MG63 (cell line): ENCODE measurements at places on chromosomes 16 and 17.
A peak's percentile ranks its signal among the peaks of the same experiment; 100 is the strongest.

GRCh38 chr17:51745993-51746392 is 412.5 kb downstream of the CA10 start:
- DNase-seq, result no peak

- no peak for DNase-seq
Observed at GRCh38 chr16:27772093-27772825, 222.3 kb downstream of the KATNIP start.

DNA sequence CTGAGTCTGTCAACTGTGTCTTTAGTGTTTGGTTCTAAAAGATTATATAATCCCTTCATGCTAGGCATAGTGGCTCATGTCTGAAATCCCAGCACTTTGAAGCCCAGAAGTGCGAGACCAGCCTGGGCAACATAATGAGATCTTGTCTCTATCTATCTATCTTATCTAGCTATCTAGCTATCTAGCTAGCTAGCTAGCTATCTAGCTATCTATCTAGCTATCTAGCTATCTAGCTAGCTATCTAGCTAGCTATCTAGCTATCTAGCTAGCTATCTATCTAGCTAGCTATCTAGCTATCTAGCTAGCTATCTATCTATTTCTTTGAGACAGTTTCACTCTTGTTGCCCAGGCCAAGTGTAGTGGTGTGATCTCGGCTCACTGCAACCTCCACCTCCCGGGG is 43.8 kb downstream of the SPAG9 start:
- DNase-seq, result no peak

DNA sequence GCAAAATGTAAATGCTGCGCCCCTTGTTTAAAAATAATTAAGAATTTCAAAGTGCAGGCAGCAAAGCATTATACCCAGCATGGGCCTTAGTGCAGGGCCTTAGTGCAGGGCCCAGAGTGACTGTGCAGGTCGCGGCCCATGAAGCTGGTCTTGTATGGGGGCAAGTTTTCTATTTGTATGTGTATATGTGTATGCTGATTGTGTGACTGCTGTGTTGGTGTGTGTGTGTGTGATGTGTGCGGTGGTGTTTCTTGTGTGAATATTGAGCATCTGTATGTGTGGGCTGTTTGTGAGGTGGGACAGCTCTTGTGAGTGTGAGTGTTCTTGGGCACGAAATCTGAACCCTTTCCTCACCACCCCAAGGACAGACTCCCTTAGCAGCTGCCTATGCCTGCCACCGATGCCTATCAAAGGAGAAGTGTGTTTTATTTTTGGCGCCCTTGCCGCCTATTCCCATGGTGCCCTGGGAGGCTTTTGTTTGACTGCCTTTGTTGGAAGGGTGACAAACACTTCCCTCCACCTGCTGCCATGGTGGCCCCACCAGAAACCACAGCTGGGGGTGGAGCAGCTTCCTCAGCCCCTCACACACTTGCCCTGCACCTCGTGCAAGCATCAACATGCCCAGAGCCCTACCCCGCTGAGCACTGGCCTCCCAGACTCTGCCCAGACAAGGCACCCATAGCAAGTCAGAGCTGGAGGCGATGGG is 18.0 kb downstream of the CCR7 start:
- DNase-seq, result no peak

DNA sequence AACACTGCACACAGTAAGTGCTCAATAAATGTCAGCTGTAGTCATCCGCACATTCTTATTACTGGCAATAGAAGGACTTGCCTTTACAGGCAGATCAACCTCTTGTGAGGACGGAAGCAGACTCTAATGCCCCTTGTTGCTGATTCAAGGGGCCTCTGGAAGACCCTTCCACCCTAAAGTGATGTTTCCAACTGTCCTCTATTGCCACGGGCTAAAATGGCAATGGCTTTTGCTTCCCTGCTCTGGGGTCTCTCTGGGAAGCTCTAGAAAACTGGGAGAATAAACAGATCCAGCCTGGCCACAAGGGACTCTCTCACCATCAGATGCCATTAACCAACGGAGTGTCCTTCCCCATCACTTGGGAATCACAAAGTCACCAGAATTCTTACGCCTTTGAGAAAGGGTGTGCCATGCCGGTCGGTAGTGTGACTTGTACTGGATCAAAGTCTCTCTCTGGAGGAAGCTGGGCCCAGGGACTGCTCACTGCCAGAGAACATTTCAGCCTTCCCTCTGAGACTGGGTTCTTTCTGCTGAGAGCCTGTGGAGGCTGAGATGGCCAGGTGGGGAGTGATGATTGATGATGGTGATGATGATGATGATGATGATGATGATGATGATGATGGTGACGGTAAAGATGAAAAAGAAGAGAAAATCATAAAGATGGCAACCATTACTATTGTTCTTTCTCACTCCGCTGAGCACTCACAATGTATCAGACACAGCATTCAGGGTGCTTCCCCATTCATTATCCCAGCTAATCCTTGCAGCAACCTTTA is 146.8 kb downstream of the CYLD start:
- DNase-seq, result no peak

- no peak for DNase-seq
Observed at GRCh38 chr16:61606581-61606980, 429.7 kb downstream of the CDH8 start.

GRCh38 chr17:8421571-8421970 is 14.1 kb upstream of the NDEL1 start:
- peak; percentile 87 for DNase-seq

GRCh38 chr17:37492167-37492566 is 2.5 kb downstream of the DUSP14 start:
- no peak for DNase-seq

GRCh38 chr17:76204277-76204676 is 36.0 kb downstream of the RNF157 start:
- DNase-seq, result peak; percentile 14

DNA sequence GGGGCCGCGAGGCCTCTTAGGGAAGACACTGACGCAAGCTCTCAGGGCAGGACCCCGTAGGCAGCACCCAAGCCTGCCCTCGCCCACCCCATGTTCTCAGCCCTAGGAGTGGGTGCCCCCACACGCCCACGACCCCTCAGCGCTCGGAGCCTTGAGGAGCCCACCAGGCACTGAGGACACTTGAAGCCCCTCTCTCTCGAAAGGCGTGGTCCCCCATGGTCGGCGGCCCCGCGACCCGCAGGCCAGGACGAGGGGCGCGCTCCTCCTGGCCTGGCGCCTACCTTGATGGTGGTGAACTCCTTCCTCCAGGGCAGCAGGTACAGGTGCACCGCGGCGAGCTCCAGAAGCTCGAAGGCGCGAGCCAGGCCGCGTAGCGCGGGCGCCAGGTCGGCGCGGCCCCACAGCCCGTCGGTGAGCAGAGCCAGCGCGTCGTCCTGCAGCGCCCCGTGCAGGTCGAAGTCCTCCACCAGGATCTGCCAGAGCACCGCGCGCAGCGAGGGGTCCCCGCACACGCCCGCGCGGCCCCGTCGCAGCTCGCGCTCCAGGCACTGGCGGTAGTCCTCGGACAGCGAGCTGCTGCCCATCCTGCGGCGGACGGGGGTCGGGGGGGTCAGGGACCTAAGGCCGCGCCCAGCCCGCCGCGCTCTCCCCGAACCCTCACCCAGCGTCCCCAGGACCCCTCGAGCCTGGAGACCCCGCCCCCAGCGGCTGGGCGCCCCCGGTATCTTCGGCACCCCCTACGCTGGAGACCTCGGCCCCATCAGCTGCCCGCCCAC is 668 bp downstream of the SPATA2L start:
- no peak for DNase-seq

GRCh38 chr17:10197721-10198508 is 491 bp downstream of the GAS7 start:
- no peak for DNase-seq

GRCh38 chr17:70137451-70138230 is 31.7 kb upstream of the KCNJ2 start:
- peak; percentile 78 for DNase-seq

GRCh38 chr16:75254359-75254837 is 3.0 kb upstream of the BCAR1 start:
- no peak for DNase-seq

GRCh38 chr17:73343168-73343634 is 31.4 kb upstream of the CDC42EP4 start:
- DNase-seq, result peak; percentile 16

- no peak for DNase-seq
Observed at GRCh38 chr16:87057951-87058560, 259.1 kb downstream of the C16orf95 start.

- DNase-seq, result peak; percentile 77
Observed at GRCh38 chr16:20612551-20613480, 36.6 kb upstream of the ACSM2B start.

DNA sequence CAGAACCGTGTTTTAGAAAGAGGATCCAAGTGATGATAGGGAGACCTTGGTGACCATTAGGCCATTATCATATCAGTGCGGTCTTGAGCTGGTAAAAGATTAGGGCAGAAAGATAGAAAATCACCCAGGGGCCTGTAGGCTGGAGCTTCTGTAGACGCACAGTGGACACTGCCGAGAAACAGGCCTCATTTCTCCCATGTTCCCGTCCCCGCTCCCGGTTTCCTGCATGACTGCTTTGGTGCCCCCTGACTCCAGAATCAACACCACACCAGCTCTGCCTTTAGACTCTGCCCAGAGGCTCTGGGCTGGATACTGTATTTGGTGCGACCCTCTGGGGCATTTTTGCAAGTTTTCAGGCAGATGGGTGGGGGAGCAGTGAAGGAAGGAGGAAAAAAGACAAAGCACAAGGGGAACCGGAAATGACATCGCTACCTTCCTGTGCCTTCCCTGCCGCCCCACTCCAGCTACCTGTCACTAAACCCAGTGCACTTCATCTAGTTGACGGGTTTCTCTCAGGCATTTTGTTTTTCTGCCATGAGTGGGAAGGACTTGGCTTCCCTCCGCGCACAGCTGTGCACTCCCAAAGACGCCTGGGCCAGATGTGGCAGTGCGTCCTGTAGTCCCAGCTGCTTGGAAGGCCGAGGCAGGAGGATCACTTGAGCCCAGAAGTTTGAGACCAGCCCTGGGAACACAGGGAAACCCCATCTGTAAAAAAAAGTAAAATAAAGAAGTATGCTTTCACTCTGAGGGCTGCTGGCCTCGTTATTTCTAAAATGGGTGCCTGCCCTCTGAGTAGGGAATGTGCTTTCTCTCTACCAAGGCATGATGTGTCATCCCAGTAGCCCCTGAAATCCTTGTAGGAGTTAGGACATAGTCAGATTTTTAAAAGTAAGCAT is 214.1 kb downstream of the RPTOR start:
- no peak for DNase-seq

DNA sequence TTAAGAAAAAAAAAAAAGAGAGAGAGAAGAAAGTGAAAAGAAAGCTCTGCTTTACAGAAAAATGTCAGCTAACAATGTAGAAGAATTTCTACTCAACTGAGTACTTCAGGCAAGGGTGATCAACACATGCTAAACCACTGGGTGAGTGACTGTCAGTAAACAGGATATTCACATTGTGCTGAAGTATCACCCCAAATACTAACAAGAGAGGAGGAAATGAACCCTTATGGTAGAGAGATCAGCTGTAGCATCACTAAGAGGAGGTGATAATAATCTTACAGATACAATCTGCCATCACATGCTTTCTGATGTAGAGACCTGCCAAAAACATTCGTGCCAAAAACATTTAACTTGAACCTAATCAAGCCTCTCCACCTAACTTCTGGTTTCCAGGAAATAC is 30.7 kb upstream of the ICAM2 start:
- DNase-seq, result no peak

- peak; percentile 88 for DNase-seq
Observed at GRCh38 chr16:15963307-15963910, 14.0 kb downstream of the ABCC1 start.

- no peak for DNase-seq
Observed at GRCh38 chr16:28494121-28494851, at the start of gene APOBR. TSS of gene APOBR (plus strand) at chr16:28494643. CDS start at chr16:28494682, 39 bp downstream.

DNA sequence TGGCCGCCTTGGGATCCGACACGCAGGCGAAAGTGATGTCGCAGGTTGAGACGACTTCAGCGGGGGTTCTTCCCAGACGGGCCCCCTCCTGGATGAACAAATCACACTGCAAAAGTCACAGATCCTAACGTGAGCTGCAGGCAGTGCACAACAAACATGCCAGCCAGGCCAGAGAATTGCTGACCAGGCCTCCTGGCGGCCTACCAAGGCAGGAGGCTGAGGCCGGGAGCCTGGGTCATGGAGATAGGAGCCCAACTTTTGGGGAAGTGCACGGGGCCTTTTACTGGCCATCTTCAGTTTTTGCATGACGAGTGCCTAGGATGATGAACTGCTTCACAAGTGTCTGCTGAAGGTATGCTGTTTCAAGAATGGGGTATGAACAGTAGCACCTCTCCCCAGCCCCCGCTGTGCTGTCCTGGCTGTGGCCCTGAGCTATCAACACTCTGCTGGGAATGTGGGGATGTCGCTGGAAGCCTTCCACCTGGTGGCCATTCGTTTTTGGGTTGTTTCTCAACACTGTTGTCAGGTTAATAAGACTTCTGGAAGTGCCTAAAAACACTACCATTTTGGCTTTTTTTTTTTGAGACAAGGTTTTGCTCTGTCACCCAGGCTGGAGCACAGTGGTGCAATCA is 12.2 kb upstream of the ROGDI start:
- DNase-seq, result no peak

- DNase-seq, result peak; percentile 61
Observed at GRCh38 chr17:74780443-74781238, 4.5 kb upstream of the NAT9 start.

- peak; percentile 83 for DNase-seq
Observed at GRCh38 chr17:78168903-78169793, 767 bp downstream of the SYNGR2 start.

- DNase-seq, result no peak
Observed at GRCh38 chr17:62566996-62567578, 60.4 kb upstream of the MRC2 start.

GRCh38 chr17:6695565-6695964 is 17.6 kb downstream of the SLC13A5 start:
- DNase-seq, result no peak

DNA sequence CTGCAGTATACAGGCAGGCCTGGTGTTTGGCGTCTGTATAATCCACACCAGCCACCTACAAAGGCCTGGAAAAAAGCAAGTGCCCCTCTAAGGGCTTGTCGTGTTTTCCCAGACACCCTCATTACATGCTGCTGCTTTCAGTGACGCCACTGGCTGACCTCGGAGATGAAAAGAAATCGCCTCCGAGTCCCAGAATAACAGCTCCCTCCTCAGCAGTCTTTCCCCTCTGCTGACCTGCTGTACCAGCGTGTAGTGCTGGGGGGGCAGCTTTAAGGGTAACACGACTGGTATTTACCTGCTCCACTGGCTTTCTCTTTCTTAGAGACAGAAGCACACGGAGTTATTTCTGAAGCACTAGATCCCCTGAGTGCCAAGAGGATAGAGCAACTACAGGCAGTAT is 296.8 kb downstream of the GRIN2A start:
- DNase-seq, result no peak

- no peak for DNase-seq
Observed at GRCh38 chr17:16407911-16408588, 7.3 kb upstream of the TRPV2 start.

DNA sequence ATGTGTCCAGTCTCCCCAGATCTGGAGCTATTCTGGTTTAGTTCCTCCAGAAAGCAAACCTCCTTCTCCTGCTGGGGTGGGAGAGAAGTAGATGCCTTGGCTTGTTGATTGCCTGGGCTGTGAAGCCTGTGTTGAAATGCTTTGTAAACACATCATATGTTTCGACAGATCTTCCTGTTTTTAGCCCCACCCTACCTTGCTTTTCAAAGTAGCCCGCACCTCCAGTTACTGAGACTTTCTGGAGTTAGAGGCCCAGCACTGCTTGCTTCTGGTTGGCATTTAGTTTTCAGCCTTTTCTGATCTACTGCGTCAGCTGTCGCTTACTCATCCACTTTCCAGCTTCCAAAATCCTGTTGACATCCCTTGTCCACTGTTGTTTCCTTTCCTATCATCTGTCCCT is 17.9 kb upstream of the NDEL1 start:
- DNase-seq, result no peak
